ENCODE measurements at places on chromosomes 16 and 17.

GRCh38 chr16:78365366-78365765 lies 265.9 kb downstream of the WWOX start:
- no peak for DNase-seq

GRCh38 chr16:79836144-79836543 lies 235.6 kb upstream of the MAF start:
- DNase-seq = no peak

GRCh38 chr17:75456039-75456416 lies 407 bp upstream of the TMEM94 start:
- peak; percentile 71 for DNase-seq

GRCh38 chr17:27554152-27554551 lies 76.8 kb upstream of the LGALS9 start:
- DNase-seq = no peak

GRCh38 chr17:70070305-70071027 lies 4.6 kb upstream of the KCNJ16 start:
- DNase-seq = no peak

DNA sequence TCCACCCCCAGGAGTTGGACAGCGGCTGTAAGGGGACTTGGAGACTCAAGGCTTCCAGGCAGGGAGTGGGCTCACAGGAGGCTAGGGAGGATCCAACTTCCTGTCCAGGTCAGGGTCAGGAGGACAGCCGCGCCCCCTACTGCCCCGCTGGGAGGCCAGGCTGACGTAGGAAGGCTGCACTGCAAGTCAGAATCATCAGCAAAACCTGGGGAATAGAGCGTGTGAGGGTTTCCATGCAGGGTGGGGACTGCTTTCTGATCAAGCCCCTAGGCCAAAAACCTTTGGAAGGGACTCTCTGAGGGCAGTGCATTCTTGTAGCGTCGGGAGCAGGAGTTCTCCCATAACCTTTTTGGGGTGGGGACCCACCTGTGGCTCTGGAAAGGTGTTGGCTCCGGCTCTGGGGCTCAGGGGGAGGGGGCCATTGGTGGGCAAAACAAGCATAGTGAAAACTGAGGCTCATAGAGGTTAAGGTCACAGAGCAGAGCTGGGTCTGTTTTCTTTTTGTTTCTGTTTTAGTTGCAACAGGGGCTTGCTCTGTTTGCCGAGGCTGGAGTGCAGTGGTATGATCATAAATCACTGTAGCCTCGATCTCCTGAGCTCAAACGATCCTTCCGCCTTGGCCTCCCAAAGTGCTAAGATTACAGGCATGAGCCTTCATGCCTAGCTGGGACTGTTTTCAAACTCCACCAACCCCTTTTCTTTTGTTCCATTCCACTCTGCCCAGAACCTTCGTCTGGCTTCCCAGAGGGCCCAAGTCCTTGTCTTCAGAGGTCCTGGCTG lies 22.1 kb downstream of the RAI1 start:
- DNase-seq = no peak

DNA sequence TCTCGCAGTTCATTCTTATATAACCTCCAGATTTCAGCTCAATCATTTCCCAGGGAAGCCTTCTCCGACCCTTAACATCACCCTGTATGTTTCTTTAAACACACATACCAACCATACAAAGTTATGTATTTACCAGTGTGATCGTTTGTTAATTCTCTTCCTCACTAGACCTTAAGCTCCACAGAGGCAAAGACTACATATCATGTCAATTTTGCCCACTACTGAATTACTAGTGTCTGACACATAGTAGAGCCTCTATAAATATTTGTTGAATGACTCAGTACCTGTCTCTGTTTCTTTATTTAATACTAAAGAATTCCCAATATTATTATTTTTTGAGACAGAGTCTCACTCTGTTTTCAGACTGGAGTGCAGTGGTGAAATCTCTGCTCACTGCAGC lies 137.2 kb downstream of the SHISA9 start:
- no peak for DNase-seq

DNA sequence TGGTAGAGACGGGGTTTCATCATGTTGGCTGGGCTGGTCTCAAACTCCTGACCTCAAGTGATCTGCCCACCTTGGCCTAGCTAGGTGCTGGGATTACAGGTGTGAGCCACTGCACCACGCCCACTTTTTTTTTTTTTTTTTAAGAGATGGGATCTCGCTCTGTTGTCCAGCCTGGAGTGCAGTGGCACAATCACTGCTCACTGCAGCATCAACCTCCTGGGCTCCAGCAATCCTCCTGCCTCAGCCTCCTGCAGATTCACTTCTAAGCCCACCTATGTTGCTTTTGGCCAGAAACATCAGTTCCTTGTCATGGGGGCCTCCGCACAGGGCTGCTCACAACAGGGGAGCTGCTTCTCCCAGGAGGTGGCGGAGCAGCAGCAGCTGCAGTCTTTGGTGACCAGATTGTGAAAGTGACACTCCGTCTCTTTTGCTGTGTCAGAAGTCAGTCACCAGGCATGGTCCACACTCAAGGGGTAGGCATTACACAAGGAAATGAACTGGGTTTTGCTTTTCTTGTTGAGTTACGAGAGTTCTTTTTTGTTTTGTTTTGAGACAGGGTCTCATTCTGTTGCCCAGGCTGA lies 4.5 kb upstream of the NME4 start:
- no peak for DNase-seq

DNA sequence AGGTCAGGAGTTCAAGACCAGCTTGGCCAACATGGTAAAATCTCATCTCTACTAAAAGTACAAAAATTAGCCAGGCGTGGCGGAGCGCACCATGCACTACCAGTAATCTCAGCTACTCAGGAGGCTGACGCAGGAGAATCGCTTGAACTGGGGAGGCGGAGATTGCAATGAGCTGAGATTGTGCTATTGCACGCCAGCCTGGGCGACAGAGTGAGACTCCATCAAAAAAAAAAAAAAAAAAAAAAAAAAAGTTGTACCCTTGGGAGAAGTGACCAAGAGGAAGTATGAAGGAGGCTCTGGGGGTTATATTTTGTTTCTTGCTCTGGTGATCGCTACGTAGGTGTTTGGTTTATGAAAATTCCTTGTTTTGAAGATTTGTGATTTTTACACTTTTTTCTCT lies 66.3 kb downstream of the LITAF start:
- DNase-seq = no peak

All from KG1 (cell line).